Gastrocnemius medialis (tissue), 4 donors: ENCODE measurements at places on chromosomes 6 and 20.

GRCh38 chr20:58075586-58076345 is 152.7 kb downstream of the ANKRD60 start:
- no peak for DNase-seq

DNA sequence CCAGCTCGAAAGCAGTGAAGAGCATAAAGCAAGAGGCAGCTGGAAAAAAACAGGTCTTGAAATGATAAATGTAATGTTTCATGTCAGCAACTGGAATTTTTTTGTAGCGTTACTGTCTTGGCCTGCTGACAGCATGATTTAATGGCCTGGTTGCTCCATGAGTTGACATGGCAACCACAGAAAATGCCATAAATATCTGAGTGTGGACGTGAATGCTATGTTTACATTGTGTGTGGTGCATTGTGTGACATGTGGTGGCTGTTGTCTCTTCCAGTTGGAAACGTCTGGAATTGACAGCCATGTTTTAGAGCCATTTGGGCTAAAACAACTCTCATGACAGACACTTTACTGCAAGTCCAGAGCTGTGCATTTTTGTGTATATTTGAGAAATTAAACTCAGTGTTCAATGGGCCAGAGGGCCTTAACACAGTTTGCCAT is 170.0 kb downstream of the FOXA2 start:
- no peak for DNase-seq

- DNase-seq: no peak
These were observed 61.7 kb downstream of the UTRN start for GRCh38 chr6:144346719-144347447.

- DNase-seq: no peak
These were observed 13.4 kb upstream of the HIVEP2 start for GRCh38 chr6:142958343-142958742.

GRCh38 chr6:154370545-154370944 is 13.9 kb upstream of the IPCEF1 start:
- no peak for DNase-seq

DNA sequence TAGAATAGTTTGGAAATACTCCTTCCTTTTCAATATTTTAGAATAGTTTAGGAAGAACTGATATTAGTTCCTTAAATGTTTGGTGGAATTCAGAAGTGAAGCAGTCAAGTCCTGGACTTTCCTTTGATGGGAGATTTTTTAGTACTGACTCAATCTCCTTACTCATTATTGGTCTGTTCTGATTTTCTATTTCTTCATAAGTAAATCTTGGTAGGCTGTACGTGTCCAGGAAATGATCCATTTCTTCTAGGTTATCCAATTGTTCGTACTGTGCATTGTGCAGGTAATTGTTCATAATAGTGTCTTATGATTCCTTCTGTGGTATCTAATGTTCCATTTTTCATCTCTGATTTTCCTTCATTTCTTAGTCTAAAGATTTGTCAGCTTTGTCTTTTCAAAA is 138.9 kb downstream of the SYCP2 start:
- DNase-seq: no peak

DNA sequence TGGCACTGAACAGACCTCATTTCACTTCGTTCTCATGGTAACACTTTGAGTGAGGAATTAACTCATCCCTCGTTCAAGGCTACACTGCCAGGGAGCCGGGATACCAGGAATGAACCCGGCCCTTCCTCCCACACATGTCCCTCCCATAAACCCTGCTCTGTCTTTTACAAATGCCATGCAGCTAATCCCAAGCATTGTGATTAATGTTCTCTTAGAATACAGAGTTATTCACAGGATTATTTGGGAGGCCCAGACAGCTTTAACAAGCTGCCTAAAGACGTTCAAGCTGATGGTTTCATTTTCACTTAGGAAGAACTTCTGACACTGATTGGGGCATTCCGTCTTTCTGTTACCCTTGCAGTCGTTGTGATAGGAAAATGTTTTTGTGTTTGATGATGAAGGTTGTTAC is 42.5 kb upstream of the CD83 start:
- DNase-seq: no peak

GRCh38 chr20:20549704-20550103 is 162.7 kb downstream of the RALGAPA2 start:
- DNase-seq: no peak

GRCh38 chr6:31963921-31964320 is 4.9 kb downstream of the SKIC2 start:
- DNase-seq: no peak

- DNase-seq: no peak
These were observed 92.6 kb downstream of the ERMARD start for GRCh38 chr6:169843991-169844390.

GRCh38 chr6:153076431-153076830 is 54.7 kb downstream of the RGS17 start:
- no peak for DNase-seq
